ENCODE measurements at places on chromosomes 13 and 19. TPM values are rescaled to one million over a fixed set of nuclear protein-coding genes. Genes with fewer than 3 reads are reported as not detected.

DNA sequence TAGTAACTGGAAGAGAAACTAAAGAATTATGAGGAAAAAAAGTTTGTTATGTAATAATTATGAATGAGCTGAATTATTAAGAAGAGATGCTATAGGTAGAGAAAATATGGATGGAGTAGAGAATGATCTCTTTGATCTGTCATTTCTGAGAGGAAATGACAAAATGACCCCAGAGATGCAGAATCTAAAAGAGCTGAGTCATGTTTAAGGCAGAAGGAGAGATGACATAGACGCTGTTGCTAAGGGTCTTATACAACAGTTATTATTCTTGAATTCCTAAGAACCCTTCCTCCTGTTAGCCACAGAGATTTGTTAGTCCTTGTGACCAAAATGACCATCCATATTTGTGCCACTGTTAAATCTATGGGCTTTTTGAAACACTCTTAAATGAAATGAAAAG lies 58.3 kb upstream of the FREM2 start:
- no peak for DNase-seq

DNA sequence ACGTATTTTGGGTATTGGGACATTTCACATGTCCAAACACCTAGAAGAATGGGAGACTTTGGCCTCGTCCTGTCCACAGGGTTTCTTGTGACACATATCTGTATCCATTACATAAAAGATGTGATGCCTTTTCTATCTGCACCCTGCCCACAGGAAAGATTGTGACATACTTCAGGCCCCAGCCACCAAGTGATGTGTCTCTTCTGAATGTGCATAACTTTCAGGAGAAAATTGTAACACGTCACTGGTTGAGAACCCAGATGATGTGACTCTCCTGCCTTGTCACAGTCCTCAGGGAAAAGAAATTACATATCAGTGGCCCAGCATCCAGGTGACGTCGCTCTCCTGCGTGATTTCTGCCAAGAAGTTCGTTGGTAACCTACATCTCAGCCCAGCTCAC lies 21.0 kb upstream of the ZNF681 start:
- no peak for DNase-seq

- DNase-seq = no peak
These were observed 24.3 kb downstream of the COL4A2 start for GRCh38 chr13:110331362-110331761.

GRCh38 chr13:47334173-47334572 lies 437.3 kb upstream of the HTR2A start:
- no peak for DNase-seq

DNA sequence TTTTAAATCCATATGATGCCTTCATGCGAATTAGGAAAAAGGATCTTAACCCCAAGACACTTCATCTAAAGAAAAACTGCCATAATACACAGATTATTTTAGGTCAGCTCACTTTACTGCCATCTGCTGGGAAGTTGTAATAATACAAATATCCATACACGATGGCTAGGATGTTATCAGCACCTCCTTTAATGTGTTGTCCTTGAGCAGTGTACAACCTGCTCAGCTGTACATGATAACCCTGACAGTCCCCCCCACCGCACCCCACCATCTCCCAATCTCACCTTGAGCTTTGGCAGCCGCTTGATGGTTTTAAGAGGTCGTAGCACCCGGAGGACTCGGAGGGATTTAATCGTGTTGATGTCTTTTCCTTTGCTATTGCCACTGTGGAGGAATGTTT lies 112.2 kb downstream of the IER2 start:
- DNase-seq = no peak

DNA sequence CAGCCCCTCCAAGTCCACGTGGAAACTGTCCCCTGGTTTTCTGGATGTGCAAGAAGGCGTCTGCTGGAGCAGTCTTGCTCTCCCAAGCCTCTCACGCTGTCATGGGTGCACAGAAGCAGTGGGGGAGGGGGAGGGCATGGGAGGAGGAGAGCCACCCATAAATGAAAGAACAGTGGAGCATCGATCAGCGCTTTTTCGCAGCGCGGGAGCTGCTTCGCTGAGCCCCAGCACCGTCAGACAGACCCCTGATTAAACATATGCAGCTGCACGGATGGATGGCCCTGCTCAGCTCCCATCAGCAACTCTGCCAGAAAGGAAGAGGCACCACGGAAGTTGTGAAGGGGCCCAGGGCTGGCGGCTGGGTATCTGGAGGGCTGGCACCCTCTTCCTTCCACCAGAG lies 264.9 kb downstream of the UQCRFS1 start:
- no peak for DNase-seq

The SLC15A1 gene
- not detected for total RNA-seq

- DNase-seq = peak; percentile 10
These were observed 30.1 kb downstream of the CCDC8 start for GRCh38 chr19:46383171-46383815.
